ELF-1 (cell line): ENCODE measurements at places on chromosomes 12 and 14.

DNA sequence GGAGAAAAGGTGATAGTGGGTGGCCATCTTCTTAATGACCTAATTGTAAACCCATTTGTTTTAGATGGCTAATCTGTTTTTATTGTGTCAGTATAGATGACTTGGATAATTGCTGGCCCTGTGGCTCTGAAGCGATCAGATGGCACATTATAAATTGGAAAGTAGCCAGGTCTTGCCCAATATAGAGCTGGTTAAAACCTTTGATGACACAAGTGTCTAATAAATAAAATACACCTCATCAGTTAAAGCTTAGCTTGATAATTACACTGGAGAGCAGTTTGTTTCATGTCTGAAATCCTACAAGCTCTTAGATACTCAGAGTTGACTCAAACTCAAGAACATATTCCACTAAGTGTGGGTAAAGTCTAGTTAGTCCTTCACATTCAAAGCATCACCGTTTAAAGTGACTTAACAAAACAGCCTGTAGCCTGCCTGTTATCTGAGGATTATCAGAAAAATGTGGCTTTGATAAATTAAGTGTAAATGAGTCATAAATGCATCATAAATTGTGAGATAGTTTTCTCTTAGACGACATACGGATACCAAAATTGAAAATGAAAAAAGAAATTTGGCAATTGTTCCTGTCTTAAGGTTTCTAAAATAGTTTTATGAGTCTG is 280.9 kb downstream of the LRIG3 start:
- DNase-seq: no peak

- no peak for DNase-seq
Measured at GRCh38 chr14:105077649-105077995, 12.4 kb upstream of the GPR132 start.

DNA sequence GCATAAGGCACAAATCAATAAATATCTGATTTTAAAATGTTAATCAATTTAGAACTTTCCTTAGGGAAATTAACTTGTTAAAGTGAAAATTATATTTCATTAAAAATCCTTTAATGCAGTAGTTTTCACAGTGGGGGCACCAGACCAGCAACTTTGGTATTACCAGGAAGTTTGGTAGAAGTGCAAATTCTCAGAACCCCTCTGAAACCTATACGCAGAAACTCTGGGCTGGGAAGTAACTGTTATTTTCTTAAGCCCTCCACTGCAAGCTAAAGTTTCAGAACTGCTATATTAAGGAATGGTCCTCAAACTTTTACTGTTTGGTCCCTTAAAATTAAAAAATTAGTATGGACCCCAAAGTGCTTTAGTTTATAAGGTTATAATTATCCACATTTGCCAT is 35.7 kb downstream of the GNPTAB start:
- no peak for DNase-seq

- DNase-seq: no peak
Measured at GRCh38 chr14:102883554-102883953, 38.9 kb upstream of the AMN start.

GRCh38 chr14:92105893-92106142 is 564 bp downstream of the ATXN3 start:
- DNase-seq: no peak

DNA sequence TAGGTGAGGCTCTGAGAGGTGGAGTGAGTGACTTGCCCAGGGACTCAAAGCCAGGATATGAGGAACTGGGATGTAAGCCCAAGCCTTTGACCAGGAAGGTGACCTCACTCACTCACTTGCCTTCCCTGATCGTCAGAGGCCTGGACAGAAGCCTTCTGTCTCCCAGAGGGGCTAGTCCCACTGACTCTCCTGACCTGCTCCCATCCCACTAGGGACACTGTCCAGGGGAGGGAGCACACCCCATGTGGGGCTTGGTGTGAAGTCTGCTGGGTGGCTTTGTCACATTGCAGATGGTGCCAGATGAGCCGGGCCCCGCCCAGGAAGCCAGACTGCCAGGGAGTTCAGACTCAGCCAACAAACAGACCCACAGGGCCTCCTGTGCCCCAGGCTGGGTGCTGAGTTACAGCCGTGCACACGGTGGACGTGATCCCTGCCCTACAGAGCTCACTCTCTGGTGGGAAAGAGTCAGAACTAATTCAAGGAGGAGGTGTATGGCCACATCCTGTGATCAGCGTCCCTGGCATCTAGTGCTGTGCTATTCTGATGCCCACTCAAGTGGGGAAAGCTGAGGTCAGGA is 28.3 kb downstream of the MMAB start:
- no peak for DNase-seq

GRCh38 chr12:57762463-57762862 is 4.4 kb downstream of the CYP27B1 start:
- no peak for DNase-seq

GRCh38 chr12:98817742-98818141 is 172.7 kb downstream of the APAF1 start:
- no peak for DNase-seq

DNA sequence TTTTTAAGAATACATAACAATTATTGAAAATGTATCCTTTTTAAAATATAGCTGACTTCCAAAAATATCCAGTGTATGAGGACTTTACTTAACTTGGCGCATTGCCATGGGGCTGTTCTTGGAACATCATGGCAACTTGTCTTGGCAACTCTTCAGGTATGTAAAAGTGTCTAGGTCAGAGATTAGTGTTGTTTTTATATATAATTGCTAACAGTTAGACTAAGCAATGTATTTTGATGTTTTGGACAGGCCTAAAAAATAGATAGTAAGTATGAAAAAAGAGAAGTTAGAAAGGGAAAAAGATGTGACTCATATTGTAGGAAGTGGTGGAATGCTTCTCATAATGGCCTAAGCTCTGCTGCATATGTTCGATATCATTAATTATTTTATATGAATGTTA is 70.9 kb downstream of the MON2 start:
- DNase-seq: no peak

DNA sequence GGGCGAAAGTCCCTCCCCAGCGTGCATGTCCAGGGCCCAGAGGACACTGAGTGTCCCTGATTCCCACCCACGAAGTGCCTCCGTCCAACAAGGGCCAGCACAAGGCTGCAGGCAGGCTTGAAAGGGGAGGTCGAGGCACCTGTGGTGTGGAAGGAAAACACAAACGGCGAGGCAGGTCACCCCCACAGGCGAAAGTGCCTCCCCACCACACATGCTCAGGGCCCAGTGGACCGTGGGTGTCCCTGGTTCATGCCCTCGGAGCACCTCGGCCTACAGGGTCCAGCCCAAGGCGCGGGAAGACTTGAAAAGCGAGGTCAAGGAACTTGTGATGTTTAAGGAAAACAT is 370.4 kb downstream of the ALG10 start:
- DNase-seq: no peak

GRCh38 chr14:24924544-24924943 is 125.4 kb downstream of the STXBP6 start:
- no peak for DNase-seq

GRCh38 chr12:43349863-43350262 is 202.1 kb downstream of the ADAMTS20 start:
- DNase-seq: no peak

GRCh38 chr12:91113621-91114020 is 2.3 kb upstream of the LUM start:
- DNase-seq: no peak

DNA sequence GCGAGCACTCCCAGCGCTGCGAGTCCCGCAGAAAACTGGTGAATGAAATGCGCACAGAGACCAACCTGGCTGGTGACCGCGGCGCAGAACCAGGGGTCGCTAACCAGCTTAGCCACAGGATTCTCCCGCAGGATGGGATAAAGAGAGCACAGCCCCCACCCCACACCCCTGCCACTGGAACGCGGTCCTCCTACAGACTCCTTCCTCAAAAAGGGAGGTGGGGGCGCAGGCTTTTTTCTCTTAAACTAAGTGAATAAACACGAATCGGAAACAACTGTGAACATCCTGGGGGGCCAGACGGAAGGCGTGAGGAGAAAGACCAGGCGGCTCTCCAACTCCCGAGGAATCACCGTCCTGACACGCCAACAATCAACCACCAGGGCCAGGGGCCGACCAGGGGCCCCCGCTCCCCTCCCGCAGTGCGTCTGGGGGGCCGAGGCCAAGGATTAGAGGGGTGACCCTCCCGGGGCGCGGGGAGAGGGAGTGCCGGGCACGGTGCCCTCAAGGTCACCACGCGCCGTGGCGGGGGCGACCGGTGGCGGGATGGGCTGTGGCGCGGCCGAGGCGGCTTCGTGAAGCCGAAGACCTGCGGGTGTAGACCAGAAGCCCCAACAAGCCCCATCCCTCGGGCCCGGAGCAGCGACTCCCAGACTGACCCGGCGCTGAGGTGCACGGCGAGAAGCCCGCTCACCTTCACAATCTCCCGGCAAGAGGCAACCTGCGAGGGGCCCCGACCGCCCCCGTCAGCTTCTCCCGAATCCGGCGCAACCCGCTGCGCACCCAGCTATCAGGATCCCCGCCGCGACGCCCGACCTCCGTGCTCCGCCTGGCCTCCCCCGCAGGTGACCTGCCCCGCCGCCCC is 704 bp downstream of the ATP2B1 start:
- peak; percentile 62 for DNase-seq

GRCh38 chr14:78340250-78340649 is 170.1 kb downstream of the NRXN3 start:
- DNase-seq: no peak

DNA sequence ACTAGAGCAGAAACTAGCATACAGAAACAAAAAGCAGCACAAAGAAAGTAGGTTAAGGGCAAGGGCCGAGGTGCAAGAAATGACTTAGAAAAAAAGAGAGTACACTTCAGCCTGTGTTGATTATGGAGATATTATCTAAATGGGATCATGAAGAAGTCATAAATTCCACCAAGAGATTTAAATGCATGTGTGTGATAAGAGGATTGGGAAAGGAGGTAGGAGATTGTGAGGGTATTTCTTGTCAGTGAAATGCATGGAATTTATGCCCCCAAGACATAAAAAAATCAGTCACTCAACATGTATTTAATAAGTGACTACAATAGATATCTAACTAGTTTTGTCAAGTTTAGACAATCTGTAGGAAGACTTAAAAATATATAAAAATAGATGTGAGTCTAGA is 976.2 kb upstream of the LRFN5 start:
- no peak for DNase-seq

GRCh38 chr12:124497039-124497438 is 70.4 kb downstream of the NCOR2 start:
- DNase-seq: no peak

DNA sequence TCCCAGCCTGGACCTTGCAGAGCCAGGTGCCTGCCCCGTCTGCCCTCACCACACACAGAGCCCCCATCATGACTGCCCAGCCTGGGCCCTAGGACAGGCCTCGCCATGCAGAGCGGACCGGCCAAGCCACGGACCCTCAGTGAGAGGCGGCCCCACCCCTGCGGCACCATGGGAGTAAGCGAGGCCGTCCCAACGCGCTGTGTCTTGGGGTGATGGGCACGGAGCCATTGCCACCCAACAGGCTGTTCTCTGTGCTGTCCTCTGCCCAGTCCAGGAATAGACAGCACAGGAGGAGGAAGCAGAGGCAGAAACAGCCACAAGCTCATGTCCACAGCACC is 39.2 kb downstream of the GALNT9 start:
- DNase-seq: no peak

- no peak for DNase-seq
Measured at GRCh38 chr14:58367296-58367695, 28.4 kb upstream of the TOMM20L start.

- peak; percentile 7 for DNase-seq
Measured at GRCh38 chr12:13599176-13599575, 382.2 kb downstream of the GRIN2B start.

GRCh38 chr14:58919217-58919616 is 269.2 kb upstream of the DAAM1 start:
- DNase-seq: no peak

DNA sequence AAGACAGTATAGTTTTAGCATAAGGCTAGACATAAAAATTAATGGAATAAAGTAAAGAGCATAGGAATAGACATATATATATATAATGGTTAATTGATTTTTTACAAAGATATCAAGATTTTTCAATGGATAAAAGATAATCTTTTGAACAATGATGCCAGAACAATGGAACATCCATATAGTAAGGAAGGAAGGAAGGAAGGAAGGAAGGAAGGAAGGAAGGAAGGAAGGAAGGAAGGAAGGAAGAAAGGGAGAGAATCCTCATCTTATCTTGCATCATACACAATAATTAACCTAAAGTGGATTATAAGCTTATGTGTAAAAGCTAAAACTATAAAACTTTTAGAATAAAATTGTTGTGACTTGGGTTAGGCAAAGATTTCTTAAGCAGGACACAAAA is 9.8 kb upstream of the NELL2 start:
- DNase-seq: no peak

DNA sequence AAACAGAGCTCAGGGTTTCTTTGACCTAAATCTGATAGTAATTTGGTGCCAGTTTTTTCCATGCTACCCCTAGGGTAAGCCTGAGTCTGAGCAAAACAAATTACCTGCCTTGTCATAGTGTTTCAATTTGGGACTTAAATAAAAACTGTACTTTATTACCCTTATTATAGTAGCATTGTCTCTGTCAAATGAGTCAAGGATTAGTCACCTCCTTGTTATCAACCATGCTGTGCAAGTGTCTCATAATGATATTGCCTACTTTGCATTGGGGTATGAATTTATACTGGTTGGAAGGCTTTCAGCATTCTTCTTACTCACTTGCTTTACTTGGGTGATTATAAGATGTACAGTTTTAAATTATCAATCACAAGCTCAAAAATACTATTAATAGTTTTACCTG is 380.0 kb downstream of the LRFN5 start:
- no peak for DNase-seq

DNA sequence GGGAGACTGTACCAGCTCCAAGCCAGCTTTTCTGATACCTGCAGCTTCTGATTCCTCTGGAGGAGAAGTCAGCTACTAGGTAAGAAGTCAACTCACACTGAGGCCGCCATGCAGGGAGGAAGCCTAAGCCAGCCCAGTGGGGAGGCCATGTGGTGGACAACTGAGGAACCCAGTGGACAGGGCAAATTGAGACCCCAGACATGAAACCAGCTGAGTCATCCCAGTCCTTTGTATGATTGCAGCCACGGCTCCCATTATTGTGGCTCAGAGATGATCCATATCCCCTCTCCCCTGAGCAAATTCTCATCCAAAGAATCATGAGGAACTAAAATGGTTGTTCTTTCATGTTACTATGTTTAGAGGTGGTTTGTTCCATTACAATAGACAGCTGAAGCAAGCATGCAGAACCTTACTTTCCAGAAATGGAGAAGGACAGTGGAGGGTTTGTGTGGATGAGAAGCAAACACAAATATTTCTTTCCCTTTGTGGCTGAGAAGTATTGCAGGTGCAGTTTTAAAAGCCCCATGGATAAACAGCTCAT is 1147.3 kb upstream of the TMEM132C start:
- DNase-seq: no peak

GRCh38 chr12:6896846-6897435 is 7.7 kb upstream of the LRRC23 start:
- no peak for DNase-seq

- peak; percentile 94 for DNase-seq
Measured at GRCh38 chr14:68762953-68763764, 29.7 kb downstream of the ZFP36L1 start.

- peak; percentile 81 for DNase-seq
Measured at GRCh38 chr12:120944645-120945217, 33.6 kb upstream of the HNF1A start.

- DNase-seq: no peak
Measured at GRCh38 chr14:38256533-38256840, 594 bp upstream of the CLEC14A start.

GRCh38 chr12:109863847-109864712 is 16.3 kb downstream of the GLTP start:
- peak; percentile 62 for DNase-seq

- no peak for DNase-seq
Measured at GRCh38 chr12:55970775-55971174, 3.1 kb upstream of the RAB5B start.

GRCh38 chr12:91513313-91513712 is 330.7 kb upstream of the DCN start:
- DNase-seq: no peak
